ENCODE measurements at places on chromosomes 1 and 21. TPM values are rescaled to one million over a fixed set of nuclear protein-coding genes. Genes with fewer than 3 reads are reported as not detected.

RNASEL gene
- polyA plus RNA-seq: 12.7 TPM

CD2 gene
- 0.08 TPM for polyA plus RNA-seq

AGO1 gene
- 20.9 TPM for polyA plus RNA-seq

CR1 gene
- 18.6 TPM for polyA plus RNA-seq

OVAAL gene
- polyA plus RNA-seq: not detected

LMX1A gene
- not detected for polyA plus RNA-seq

CDCP2 gene
- 0.08 TPM for polyA plus RNA-seq

SERPINC1 gene
- polyA plus RNA-seq: 0.28 TPM

HNRNPCL2 gene
- not detected for polyA plus RNA-seq

CFAP74 gene
- 0.76 TPM for polyA plus RNA-seq

ST6GALNAC5 gene
- polyA plus RNA-seq: 3.0 TPM

SESN2 gene
- 18.1 TPM for polyA plus RNA-seq

IFI44 gene
- polyA plus RNA-seq: 21.8 TPM

MFAP2 gene
- 180 TPM for polyA plus RNA-seq

SOX13 gene
- 49.9 TPM for polyA plus RNA-seq

ZFP69B gene
- polyA plus RNA-seq: 7.8 TPM

MRPS15 gene
- 68.0 TPM for polyA plus RNA-seq

BCAN gene
- 0.08 TPM for polyA plus RNA-seq

LCK gene
- polyA plus RNA-seq: 5.2 TPM

RRP1B gene
- polyA plus RNA-seq: 33.7 TPM

KIF21B gene
- polyA plus RNA-seq: 2.7 TPM

CD5L gene
- polyA plus RNA-seq: not detected

GPR52 gene
- polyA plus RNA-seq: not detected

CENPL gene
- polyA plus RNA-seq: 15.7 TPM

FAM151A gene
- polyA plus RNA-seq: 32.2 TPM

KHDRBS1 gene
- 267 TPM for polyA plus RNA-seq

IL20 gene
- not detected for polyA plus RNA-seq

TOMM40L gene
- polyA plus RNA-seq: 14.4 TPM

LPGAT1 gene
- 36.4 TPM for polyA plus RNA-seq

SIKE1 gene
- 72.1 TPM for polyA plus RNA-seq

PTPN7 gene
- 1.3 TPM for polyA plus RNA-seq

PIP5K1A gene
- polyA plus RNA-seq: 92.7 TPM

LIPI gene
- 0.38 TPM for polyA plus RNA-seq

SPOCD1 gene
- 0.45 TPM for polyA plus RNA-seq

RAB42 gene
- polyA plus RNA-seq: 2.0 TPM

LCE2B gene
- polyA plus RNA-seq: not detected

LHX8 gene
- polyA plus RNA-seq: not detected

INPP5B gene
- polyA plus RNA-seq: 33.1 TPM

RNU1-1 gene
- polyA plus RNA-seq: 1.9 TPM

CFHR4 gene
- not detected for polyA plus RNA-seq

CYYR1 gene
- polyA plus RNA-seq: 54.1 TPM

OPTC gene
- not detected for polyA plus RNA-seq

DYNLT5 gene
- polyA plus RNA-seq: 3.2 TPM

S100A3 gene
- 0.25 TPM for polyA plus RNA-seq

UBXN10 gene
- 5.8 TPM for polyA plus RNA-seq

KRTAP19-2 gene
- polyA plus RNA-seq: not detected
